ENCODE measurements at places on chromosomes 7 and 10.

DNA sequence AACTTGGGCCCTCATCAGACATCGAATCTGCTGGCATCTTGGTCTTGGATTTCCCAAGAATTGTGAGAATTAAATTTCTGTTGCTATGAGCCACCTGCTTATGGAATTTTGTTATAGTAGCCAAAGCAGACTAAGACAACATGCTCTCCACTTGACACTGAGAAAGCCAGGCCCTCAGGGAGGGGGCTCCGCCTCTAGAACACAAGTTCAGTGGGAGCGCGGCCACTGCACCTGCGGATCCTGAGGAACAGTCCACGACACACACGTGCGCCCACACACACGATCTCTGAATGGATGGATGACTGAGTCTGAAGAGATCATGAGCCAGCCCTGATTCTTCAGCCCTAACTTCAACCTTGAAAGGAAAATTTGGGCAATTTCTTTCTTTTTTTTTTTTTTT is 73.7 kb downstream of the CTBP2 start:
- DNase-seq: no peak

DNA sequence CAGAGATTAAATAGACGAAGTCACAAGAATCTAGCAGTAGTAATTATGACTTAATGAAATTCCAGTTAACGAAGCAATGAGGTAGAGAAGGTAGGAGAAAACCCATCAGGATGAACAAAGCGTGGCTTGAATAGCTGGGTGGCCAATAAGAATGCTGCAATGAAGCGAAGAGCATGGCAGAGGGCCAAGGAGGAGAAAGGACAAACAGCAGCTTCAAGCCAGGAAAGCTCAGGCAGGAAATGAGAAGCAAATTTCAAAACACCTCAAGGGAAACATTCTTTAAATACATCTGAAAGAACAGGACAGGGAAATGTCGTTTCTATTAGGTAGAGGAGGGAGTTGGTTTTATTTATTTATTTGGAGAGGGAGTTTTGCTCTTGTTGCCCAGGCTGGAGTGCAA is 122.5 kb downstream of the KIAA1217 start:
- no peak for DNase-seq

DNA sequence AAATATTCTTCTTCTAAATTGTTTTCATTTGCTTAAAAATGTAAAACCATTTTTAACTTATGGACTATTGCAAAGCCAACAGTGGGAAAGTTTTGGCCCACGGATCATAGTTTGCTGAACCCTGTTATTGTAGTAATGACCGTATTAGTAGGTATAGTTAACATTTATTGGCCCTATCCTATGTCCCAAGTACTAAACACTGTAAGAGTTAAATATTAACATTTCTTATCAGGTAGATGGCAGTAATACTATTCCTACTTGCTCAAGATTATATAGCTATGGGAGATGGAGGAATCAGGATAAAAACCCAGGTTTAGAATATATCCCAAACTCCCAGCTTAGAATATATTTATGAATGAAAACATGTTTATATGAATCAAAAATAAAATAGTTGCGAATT is 993.2 kb downstream of the SORCS3 start:
- no peak for DNase-seq

DNA sequence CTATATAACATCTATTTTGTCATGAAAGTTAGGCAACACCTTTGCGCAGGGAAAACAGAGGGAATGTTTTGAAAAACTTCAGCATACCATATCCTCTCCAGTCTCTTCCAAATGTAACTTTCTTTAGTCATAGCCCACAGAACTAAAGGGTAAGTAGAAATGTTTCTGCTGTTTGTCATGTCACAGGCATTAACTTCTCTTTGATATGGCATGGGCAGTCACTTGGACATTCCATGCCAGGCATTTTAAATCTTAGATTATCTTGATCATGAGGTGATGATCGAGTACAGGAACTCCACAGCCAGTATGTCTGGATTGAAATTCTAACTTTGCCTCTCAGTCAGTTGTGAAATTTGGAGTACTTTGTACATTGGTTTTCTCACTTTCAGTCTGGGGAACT is 27.5 kb upstream of the ETV1 start:
- DNase-seq: no peak

DNA sequence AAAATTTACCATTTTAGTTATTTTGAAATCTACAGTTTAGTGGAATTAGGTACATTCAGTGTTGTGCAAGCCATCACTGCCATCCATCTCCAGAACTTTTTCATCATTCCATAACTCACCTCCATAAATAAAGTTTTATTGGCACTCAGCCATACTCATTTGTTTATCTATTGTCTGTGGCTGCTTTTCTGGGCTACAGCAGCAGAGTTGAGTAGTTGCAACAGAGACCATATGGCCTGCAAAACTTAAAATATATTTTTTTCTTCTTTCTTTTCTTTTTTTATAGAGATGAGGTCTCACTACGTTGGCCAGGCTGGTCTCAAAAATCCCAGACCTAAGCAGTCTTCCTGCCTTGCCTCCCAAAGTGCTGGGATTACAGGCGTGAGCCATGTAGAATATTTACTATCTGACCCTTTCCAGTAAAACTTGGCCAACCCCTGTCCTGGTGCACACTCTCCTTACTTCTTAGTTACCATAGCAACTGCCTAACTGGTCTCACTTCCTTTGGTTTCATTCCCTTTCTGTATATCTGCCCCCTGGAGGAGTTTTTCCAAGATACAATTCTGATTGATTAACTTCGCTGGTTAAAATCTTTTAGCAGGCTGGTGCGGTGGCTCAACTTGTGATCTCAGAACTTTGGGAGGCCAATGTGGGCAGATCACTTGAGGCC is 133.2 kb downstream of the CUX1 start:
- no peak for DNase-seq

GRCh38 chr10:80064120-80064886 is 14.2 kb upstream of the TMEM254 start:
- no peak for DNase-seq

- DNase-seq: no peak
Observed at GRCh38 chr7:68958571-68958970, 639.7 kb upstream of the AUTS2 start.

DNA sequence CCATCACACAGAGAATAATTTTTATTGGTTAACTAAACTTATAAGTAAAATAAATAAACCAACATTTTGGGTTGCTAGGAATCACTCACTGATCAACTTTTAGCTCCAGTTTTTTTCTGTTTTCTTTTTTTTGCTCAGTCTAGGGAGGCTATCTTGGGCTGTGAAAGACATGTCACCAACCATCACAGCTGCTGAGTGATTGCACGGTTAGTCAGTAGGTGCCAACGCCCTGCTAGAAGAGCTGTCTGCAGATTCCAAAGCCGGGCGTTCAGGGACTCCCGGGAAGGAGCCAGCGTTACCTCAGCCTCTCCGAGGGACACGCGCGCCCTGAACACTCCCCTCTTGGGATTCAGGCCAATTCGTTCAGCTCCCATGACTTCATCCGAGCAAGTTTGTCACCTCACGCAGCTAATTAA is 604 bp upstream of the STAM start:
- DNase-seq: no peak

DNA sequence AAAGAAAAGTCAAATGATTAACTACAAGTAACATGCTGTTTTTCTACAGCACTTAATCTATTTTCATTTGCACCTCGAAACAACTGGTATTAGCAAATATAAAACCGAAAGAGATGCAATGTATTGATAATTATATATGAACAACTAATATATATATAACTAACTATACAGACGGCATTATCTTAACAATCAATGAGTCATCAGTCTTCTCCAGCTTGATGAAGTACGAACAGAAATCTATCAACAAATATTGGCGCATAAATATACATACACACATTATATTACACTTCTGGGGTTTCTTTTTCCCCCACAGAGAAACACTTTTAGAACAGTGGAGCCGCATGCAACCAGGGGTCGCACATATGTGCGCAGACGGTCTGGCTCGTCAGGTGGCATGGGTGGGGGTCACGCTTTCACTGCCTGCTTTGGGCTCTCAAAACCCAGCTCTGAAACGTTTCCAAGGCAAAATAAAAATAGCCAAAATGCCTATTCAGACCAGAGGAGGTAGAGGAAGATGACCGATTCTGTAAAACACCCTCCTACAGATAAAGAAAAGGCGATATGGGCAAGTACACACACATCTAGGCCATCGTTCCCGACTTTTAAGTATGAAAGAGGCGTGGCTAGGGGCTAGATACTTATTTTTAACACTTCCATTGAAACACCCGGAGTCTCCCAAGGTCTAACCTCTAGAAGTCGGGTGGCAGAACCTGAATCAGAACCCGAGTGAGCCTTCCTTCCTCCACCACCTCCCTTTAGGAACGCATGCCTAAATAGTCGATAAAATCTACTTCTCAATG is 1.7 kb downstream of the ARHGAP12 start:
- DNase-seq: peak; percentile 5

DNA sequence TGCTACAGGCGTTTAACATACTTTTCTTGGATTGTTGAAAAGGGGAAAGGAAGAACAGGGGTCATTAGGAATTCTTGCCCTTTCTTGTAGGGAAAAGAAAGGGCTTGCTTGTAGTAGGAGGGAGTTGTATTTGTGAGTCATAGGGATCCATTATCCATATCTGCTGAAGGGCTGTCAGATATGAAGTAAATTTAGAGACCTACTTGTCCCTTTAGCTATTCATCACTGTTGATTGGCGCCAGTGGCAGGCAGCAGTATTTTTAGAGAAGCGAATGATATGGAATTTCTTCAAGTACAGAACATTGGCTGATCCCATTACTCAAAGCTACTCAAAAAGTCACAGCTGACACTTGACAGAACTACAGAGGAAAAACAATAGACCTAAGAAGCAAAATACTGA is 97.7 kb downstream of the CELF2 start:
- no peak for DNase-seq

DNA sequence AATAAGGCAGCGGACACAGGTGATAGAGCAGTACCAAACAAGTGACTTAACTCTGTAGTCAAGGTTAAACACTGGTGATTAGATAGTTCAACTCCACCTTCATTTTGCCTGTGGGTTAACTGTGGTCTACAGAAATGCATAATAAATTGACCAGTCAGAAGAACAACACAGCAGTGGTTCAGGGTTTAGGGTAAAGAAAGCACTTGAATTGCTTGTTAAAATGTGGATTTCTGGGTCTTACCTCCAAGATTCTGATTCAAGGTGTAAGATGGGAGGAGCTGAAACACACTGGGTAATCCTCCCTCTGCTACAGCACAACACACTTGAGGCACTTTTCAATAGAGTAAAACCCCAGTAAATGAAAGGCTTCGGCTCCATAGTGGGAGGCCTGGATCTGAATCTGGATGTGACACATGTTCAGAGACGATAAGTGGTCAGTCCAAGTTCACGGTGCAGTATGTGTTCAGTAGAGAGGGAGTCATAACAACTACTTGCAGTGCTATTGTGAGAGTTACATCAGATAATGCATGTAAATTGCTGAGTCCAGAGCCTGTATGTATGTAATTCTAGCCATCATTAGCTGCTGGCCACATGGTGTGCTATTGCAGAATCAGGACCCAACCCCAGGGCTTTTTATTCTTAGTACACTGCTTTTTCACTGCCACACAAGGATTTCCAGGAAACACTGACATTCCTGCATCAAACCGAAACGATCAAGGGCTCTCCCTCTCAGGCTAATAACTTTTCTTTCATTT is 141.7 kb downstream of the SORCS1 start:
- DNase-seq: no peak

GRCh38 chr7:118312966-118313365 is 88.5 kb downstream of the ANKRD7 start:
- no peak for DNase-seq

Measured in central memory CD4-positive, alpha-beta T cell (primary cell).